ENCODE measurements at places on chromosomes 6 and 20.

DNA sequence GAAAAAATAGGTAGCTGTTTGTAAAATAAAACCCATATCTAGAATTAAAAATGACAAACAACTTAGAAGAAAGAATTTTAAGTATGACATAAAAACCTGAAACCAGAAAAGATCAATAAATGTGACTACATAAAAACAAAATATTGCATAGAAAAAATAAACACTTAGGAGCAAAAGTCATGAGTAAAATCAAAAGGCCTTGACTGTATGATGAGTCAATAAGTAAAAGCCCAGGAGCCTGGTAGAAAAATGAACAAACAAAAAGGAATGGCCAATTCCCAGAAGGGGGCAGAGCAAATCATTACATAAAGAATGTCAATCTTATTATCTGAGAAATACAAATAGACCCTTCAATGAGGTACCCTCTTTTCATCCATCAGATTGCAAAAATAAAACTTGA is 20.7 kb upstream of the ENPP1 start:
- no peak for DNase-seq

- DNase-seq, result no peak
These were observed 466.6 kb upstream of the JAG1 start for GRCh38 chr20:11140359-11140758.

GRCh38 chr6:169722362-169723199 is 1.7 kb downstream of the PHF10 start:
- DNase-seq, result no peak

DNA sequence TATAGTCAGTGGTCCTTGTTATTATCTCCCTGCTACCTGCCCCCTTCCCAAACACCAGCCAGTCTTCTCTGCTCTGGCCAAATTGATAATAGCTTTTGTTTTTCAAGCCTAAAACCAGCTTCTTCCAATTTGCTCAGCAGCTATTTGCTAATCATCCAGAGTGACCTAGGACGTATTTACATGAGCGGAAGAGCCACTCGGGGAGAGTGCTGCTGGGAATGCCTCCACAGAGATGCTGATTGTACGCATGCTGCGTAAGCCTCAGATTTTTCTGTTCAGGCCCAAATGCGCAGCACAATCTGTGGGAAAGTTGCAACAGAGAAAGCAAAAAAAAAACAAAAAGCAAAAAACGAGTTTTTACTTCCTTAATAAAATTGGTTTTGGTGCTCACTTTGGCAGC is 24.4 kb upstream of the ID1 start:
- no peak for DNase-seq

Data from activated T-helper 9 cell treated with anti-CD3 and anti-CD28 coated beads, Interleukin-2, amount 50 U/mL, for 16 hours (primary cell).